ENCODE measurements at places on chromosomes 3 and 15.

DNA sequence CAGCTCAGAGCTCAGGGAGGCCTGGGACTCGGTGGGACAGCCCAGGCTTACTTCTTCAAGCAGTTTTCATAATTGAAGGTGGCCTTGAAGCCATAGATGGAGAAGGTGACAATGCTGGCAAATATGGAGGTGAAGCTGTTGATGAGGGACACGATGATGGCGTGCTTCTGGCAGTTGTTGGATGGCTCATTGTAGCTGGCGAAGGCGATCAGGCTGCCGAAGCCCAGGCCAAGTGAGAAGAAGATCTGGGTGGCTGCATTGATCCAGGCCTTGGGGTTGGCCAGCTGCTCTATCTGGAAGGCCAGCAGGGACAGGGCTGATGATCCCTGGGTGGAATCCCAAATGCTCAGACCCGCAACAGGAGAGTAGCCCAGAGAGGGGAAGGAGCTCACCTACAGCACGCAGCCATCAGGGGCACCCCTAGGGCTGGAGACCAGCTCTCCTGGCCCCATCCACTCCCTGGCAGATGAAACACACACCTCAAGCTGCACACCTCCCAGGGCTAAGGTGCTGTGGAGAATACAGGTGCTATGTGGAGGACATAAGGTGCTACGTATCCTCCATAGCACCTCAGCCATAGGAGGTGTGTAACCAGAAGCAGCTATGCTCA is 25.1 kb downstream of the SLC6A20 start:
- DNase-seq = no peak

DNA sequence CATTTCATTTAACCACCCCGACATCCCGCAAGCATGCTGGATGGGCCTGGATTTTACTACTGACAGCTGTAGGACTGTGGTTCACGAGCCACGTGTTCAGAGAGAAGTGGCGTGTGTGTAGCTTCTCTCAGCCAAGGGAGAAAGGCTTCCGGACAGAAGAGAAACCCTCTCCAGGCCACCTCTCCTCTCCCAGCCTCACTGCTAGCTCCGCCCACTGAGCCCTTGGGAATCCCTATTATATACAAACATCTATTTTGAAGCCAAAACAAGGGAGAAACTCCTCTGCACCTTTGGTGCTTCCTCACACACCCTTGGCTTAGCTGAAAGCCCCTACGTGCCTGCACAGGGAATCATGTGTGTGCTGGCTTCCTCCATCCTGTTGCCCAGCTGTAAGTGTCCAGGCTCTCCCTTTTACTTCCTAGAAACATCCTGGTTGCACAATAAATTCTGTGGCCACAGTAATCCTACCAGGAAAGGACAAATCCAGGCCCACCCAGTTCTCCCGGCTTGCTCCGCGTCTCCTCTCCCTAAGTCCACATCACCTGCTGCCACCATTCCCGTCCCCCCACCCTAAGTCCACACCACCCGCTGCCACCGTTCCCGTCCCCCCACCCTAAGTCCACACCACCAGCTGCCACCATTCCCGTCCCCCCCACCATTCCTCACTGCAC is 30.5 kb downstream of the PCSK6 start:
- DNase-seq = no peak

DNA sequence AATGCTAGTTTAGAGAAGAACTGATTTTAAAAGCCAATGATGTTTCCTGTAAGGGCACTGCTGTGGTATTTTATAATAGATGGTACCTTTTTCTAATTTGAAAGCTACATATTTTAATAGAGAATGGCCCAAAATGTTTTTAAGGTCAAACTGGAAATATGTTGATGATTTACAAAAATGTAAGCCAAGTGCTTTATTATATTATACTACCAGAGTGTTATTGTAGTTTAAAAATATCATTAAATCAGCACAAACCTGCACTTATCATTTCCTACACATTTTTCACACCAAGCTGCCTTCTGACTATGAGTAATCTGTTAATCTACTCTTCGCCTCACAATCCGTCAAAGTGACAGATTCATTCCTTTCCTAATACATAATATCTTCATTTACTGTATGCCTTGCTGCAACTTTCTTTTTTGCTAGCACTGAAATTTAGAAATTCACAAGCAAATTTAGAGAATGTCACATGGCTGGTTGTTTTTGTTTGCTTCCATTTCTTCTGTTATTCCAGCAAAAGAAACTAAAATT is 126.4 kb upstream of the FAM3D start:
- DNase-seq = peak; percentile 75

GRCh38 chr15:50933341-50933740 is 24.9 kb downstream of the AP4E1 start:
- no peak for DNase-seq

DNA sequence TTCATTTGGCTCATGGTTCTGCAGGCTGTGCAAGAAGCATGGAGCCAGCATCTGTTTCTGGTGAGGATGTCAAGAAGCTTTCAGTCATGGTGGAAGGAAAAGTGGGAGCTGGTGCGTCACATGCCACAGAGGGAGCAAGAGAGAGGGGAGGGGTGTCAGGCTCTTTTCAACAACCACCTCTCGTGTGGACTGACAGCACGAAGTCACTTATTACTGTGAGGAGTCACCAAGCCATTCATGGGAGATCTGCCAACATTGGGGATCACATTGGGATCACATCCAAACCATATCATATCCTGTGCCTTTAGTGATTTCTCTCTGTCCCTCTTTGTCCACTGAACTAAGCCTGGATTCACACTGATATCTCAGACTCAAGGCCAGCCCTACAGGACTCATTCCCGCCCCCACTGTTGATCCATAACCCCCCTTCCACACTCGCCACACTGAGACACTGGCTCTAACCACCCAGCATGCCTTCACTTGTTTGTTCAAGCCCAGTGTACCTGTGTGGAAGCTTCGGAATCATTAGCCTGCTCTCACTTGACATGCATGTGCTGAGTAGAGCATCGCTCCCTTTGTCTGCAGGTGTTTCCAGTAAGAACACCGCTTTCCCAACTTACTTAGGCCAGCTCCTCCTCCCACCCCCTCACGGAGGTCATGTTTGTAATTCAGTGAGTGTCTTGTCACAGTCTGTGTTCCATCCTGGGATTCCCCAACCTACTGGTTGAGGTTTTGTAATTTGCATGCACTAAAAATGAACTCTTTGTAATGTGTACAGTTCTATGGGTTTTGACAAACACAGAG is 132.2 kb downstream of the KLF13 start:
- no peak for DNase-seq

- DNase-seq = no peak
These were observed 111.8 kb upstream of the C15orf61 start for GRCh38 chr15:67409175-67409574.

- no peak for DNase-seq
These were observed 46.7 kb downstream of the TOP2B start for GRCh38 chr3:25618028-25618427.

DNA sequence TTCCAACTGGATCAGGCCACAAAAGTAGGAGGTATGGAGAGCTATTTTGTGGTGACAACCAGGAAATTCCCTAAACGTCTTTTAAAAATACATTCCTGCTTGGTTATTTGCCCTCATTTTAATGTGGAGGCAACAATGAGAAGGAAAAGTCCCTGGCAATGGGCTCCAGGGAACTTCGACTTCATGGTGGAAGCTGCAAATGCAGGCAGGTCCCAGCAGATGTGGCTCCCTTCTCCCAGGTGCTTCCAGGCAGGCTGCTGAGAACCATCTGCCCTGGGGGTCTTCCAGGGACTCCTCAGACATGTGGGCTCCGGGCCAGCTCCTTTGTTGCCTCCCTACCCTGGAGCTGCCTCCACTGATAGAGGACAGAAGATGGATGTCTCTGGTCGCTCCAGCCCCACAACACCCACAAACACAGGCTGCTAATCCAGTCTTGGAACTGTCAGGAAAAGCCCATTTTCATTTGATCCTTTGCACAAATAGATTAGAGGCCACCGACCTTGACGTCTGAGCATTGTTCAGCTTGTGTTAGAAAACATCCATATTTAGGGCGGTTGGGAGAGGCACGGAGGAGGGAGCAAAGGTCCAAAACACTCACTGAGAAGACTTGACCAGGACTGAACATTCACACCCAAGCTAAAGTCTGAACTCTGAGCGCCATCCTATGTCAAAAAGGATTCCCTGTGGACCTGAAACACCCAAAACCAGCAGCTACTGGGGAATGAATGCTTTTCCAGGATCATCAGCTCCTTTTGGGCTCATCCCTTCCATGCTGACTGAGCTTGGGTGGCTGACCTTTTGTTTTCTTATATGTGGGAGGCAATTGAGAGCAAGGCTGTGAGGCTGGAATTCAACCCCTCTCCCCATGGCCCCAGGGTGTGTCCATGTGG is 30.2 kb upstream of the SLCO2A1 start:
- peak; percentile 39 for DNase-seq

- no peak for DNase-seq
These were observed 35.7 kb downstream of the KLF15 start for GRCh38 chr3:126321490-126321889.

DNA sequence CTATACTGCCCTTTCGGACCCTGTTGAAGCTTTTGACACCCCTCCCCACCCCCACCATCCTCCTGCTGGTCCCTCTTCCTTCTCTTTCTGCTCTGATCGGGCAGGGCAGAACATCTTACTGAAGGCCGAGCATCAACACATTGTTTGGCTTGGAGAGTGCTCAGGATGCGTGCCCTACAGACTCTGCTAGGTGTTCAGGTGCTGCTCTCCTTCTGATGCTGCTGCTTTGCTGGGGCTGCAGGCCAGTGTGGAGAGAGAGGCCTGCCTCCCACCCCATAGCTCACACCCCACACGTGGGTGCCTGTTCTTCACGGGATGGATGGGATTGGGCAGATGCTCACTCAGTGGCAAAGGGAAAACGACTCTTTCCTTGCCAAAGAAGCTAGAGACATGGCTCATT is 89.8 kb upstream of the ONECUT1 start:
- no peak for DNase-seq

GRCh38 chr15:34360298-34360697 is 6.7 kb downstream of the LPCAT4 start:
- DNase-seq = no peak

GRCh38 chr3:58421004-58421403 is 12.6 kb downstream of the PDHB start:
- no peak for DNase-seq

- DNase-seq = no peak
These were observed 88.2 kb upstream of the PROK2 start for GRCh38 chr3:71873093-71873611.

DNA sequence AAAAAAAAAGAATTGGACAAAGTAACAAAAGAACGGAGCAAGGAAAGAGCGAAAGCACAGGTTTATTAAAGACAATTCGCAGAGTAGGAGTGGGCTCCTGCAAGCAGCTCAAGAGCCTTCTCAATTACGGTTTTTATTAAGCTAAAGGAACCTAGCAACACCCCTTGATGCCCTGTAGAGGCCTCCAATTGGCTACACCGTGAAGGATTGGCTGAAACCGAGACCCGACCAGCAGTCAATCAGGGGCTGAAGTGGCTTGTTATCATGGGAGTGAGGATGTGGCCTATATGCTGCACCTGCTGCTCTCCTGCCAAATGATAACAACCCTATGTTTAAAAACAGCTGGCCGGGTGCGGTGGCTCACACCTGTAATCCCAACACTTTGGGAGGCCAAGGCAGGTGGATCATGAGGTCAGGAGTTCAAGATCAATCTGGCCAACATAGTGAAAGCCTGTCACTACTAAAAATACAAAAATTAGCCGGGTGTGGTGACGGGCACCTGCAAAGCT is 20.4 kb upstream of the AP3B2 start:
- no peak for DNase-seq

DNA sequence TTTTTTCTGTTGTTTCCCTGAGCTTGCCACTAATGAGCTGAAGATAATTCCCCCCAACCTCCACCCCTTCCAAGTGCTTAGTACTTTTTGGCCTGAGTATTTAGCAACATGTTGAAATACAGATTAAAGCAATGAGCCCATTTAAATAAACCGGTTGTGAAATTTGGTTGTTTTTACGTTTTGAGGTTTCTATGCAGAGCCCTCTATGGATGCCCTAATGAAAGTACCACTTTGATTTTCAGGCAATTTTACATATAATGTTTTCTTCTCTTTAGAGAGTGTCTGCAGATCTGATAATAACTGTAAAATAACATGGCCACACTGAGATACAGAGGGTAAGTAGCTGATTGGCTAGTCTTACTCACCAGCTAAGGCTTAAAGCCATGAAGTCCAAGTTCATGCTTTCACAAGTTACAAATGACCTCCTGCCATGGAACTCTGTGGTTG is 139.4 kb upstream of the SLC7A14 start:
- DNase-seq = peak; percentile 61

Data from fibroblast of skin of abdomen (primary cell).